Type B pancreatic cell (in vitro differentiated cells): ENCODE measurements at places on chromosomes 6 and 20. TPM values are rescaled to one million over a fixed set of nuclear protein-coding genes. Genes with fewer than 3 reads are reported as not detected.

GRCh38 chr20:63969838-63970713, at the start of gene ZNF512B:
Gene ZNF512B (minus strand): TSS chr20:63969930. CDS start chr20:63967950, 1,980 bp downstream.
- H3K36me3 ChIP-seq = no peaks in the 10 kb centered on the region
- no peak within 1 kb of the TSS for H3K27ac ChIP-seq
- DNase-seq = peak; percentile 81
- peaks cover 4% of the 10 kb centered on the region for H3K4me1 ChIP-seq
- peak within 1 kb of the TSS; percentile 83 for H3K4me3 ChIP-seq
- H3K27me3 ChIP-seq = no peaks in the 10 kb centered on the region

DNA sequence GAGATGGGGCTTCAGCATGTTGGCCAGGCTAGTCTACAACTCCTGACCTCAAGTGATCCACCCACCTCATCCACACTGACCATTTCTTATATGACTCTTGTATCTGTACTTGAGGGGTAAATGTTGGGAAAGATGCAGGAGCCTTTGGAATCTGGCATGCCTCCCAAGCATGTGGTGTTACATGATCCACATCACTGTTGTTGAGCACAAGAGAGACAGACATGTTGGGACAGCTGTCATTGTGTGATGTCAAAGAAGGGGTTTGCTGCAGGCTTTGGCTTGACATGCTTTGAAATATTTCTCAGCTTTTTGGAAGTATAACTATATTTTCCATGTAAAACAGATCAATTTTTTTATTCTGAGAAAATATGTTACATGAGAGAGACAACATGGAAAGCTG, 139.9 kb downstream of the MOXD1 start:
- no peaks in the 10 kb centered on the region for H3K27me3 ChIP-seq
- no peak for DNase-seq
- no peak overlapping the region for H3K27ac ChIP-seq
- no peaks in the 10 kb centered on the region for H3K36me3 ChIP-seq

The HDGFL1 gene
- not detected in 2 replicates for total RNA-seq

The RGS17 gene
- total RNA-seq = 2.3 and 3.7 TPM in 2 replicates

The SLA2 gene
- not detected in 2 replicates for total RNA-seq

DNA sequence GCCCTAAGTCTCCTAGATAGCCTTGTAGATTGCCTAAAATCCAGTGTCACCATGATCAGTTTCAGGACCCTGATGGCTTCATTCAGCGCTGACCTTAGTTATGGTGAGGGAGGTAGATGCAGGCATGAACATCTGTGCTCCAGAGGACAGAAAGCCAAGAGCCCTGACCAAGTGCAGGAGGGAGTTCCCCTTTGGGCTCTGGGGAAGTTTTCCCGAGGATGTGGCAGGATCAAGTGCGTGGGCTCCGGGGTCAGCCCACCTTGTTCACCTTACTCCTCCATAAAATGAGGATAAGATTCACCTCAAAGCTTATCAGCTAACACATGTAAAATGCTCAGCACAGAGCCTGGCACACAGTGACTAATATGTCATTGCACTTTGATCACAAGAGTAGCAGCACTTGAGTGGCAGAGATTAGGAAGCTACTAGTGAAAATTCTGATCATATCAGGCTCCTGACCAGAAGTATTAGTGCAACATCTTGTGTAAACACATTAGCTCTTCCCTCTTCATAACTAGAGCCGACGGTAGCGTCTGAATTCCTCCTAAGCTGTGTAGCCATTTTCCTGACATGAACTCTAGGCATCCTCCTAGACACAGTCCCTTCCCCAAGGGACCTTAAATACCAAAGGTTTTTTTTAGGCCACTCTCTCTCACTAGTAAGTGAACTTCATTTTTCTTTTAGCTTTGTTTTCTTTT, 125.2 kb downstream of the SULF2 start:
- H3K27me3 ChIP-seq = no peaks in the 10 kb centered on the region
- DNase-seq = no peak
- H3K27ac ChIP-seq = peak overlapping the region; percentile 4
- H3K36me3 ChIP-seq = peaks cover 27% of the 10 kb centered on the region
- H3K4me1 ChIP-seq = peaks cover 25% of the 10 kb centered on the region
- no peak overlapping the region for H3K4me3 ChIP-seq
